ENCODE measurements at places on chromosomes 12 and 14. TPM values are rescaled to one million over a fixed set of nuclear protein-coding genes. Genes with fewer than 3 reads are reported as not detected.

Gene RFX4
- not detected for polyA plus RNA-seq

GRCh38 chr14:101821528-101821927 is 60.0 kb downstream of the PPP2R5C start:
- no peak for DNase-seq

Gene BCL11B
- polyA plus RNA-seq: not detected

Gene FSCB
- polyA plus RNA-seq: not detected

GRCh38 chr12:5923751-5924150 is 21.3 kb downstream of the ANO2 start:
- no peak for DNase-seq

- no peak for DNase-seq
These were observed 142.3 kb upstream of the CPNE8 start for GRCh38 chr12:39047539-39048262.

- no peak for DNase-seq
These were observed 1.0 kb upstream of the NAP1L1 start for GRCh38 chr12:76085520-76085868.

- no peak for DNase-seq
These were observed 19.6 kb downstream of the HIGD1C start for GRCh38 chr12:50971946-50972345.

- DNase-seq: no peak
These were observed 20.0 kb upstream of the DNAH10 start for GRCh38 chr12:123741937-123742572.

Gene MGAT2
- 54.7 TPM for polyA plus RNA-seq

DNA sequence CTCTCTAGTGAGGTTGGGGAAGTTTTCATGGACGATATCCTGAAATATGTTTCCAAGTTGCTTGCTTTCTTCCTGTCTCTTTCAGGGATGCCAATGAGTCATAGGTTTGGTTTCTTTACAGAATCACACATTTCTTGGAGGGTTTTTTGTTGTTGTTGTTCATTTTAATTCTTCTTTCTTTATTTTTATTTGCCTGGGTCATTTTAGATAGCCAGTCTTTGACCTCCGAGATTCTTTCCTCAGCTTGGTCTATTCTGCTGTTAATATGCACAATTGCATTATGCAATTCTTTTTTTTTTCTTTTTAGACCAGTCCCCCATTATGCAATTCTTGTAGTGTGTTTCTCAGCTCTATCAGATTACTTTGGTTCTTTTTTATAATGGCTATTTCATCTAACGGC is 338.9 kb downstream of the AEBP2 start:
- DNase-seq: no peak

GRCh38 chr14:32329146-32329545 is at the start of gene AKAP6:
Gene AKAP6, plus strand, starts transcription at chr14:32329298. Its CDS starts 104,196 bp downstream, at chr14:32433494.
- no peak for DNase-seq

DNA sequence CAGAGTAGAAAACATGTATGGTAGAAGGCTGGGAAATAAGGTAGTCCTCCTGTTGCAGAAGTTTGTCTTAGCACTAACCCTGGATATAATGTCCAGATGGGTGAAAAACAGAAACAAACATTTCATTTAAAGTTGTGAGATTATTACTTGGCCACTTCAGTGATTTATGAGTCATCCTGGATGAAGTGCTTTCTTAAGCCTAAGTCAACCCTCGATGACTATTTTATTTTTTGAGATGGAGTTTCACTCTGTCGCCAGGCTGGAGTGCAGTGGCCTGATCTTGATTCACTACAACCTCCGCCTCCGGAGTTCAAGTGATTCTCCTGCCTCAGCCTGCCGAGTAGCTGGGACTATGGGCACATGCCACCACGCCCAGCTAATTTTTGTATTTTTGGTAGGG is 10.2 kb downstream of the DLST start:
- DNase-seq: no peak

DNA sequence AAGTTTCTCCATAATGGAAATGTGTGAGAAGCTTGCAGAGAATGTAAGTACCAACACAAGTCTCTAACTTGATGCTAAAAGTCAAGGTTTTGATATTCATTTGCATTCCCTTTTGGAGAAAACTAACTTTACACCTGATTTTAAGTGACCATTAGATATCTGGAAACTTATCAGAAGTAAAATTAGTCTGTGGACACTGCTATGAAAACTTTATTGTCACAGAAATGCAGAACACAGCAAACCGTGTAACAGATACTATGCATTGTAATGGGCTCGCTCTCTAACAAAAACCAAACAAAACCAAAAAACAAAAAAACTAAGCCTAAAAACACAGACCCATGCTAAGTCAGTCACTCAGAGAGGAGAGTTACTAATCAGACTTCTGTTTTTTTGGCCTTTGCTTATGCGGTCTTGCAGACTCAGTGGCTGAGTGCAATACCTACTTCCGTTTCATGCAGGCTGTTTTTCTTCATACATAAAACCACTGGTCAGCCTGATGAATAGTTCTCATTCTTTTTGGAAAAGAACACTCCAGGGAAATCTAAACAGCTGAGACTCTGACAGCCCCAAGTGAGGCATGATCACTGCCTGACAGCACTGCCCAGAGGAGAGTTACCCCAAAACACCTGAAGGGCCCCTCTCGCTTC is 35.7 kb downstream of the NRDE2 start:
- no peak for DNase-seq

DNA sequence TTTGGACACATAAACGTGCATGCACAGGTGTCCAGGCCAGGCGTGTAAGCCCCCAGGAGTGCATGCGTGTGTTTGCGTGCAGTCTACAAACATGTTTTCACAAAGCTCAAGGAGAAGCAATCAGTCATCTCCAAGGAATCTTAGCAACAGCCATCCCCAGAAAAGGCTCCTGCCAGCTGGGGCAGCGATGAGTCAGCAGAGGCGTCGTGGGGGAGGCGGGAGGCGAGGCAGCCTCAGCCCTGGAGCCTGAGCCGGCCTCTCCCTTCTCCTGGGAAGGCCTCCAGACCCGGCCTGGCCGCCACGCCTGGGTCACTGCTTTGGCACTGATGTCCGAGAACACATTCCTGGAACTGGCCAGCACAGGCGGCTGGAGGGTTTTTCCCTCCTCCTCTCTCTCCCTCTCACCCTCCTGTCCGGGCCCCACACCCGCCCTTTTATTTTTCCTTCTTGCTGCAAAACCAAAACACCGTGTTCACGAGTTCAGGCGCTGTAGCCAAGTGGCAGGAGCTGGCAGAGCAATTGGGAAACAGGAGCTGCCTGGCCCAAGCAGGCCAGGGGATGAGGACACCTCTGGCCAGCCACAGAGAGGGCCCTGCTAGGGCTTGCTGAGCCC is 92.7 kb downstream of the LRRC74A start:
- peak; percentile 96 for DNase-seq

GRCh38 chr14:95903165-95903564 is 26.5 kb downstream of the TUNAR start:
- no peak for DNase-seq

GRCh38 chr12:880656-881055 is 68.8 kb downstream of the RAD52 start:
- DNase-seq: no peak

DNA sequence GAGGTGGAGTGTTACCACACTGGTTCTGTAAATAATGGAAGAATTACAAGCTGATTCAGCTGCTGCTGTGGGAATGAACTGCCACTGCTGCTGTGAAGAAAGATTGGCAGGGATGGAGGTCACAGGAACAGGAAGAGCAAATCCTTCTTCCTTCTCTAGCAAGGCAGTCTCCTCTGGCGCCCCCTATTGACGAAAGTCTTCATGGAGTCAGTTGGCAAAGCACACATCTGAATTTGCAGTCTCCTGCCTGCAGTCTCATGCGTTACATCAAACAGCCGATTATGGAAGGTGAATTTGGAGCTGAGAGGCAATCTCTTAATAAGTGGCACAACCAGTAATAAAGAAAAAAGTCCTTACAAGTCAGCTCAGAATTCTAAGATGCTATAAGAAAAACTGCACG is 106.0 kb upstream of the TMTC1 start:
- no peak for DNase-seq

Gene ZBTB42
- polyA plus RNA-seq: 1.6 TPM

DNA sequence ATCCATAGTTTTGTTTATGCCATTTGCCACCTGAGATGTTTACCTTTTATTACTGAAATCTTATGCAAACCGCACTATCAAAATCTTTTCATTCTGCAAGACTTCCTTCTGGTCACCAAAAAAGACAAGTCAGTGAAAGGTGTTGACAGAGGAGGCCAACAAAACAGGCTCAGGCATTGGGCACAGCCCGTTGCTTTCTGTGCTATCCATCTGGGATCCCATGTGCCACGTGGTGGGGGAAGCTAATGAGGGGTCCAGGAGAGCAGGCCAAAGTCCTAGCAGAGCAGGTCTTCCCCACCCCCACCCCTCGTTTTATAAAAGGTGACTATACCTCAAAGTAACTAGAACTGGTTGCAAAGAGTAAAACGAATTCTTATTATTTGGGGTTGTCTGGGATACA is 1.2 kb downstream of the ALDH1L2 start:
- DNase-seq: no peak

DNA sequence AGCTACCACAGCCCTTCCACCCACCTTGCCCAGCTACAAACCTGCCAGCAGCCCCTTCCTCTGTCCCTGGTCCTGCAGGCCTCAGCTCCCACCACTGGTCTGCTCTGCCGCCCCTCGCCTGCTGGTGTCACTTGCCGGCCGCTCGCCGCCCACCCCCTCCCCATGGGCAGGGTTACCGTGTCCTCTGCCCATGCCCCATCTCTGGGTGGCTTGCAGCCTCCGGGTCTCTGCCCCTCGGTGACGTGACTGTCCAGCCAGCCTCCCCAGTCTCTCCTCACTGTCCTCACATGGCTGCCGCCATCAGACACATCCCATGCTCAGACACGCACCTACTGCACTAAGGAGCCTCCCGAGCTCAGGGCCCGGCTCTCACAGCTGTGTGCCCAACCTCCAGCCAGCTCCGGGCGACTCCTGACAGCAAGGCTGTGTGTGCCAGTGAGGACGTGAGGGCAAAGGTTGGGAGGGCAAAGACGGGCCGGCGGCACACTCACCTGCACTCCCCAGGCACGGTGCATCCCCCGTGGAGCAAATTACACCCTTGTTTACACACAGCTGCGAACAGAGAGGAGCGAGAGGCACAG is 13.4 kb downstream of the JAG2 start:
- no peak for DNase-seq

- no peak for DNase-seq
These were observed 208.6 kb upstream of the PWP1 start for GRCh38 chr12:107477018-107477417.

Gene NELL2
- 0.43 TPM for polyA plus RNA-seq

DNA sequence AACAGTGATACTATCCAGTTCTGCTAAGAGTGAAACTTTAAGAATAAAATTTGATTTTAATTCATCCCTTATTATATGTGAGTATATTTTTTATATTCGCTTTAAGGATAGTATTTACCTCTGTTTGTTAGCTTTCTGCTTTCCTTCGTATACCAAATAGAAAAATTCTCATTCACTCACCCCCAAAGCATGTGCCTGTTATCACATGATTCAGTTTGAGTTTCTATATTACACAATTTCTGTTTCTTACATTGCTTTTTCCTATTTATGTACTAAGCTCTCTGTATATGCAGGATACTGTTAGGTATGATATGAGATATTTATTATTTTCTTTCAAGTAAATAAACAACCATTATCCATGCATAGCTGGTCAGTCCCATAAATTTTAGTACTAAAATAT is 275.2 kb downstream of the FBXL14 start:
- no peak for DNase-seq

Gene PLEKHD1
- polyA plus RNA-seq: not detected

DNA sequence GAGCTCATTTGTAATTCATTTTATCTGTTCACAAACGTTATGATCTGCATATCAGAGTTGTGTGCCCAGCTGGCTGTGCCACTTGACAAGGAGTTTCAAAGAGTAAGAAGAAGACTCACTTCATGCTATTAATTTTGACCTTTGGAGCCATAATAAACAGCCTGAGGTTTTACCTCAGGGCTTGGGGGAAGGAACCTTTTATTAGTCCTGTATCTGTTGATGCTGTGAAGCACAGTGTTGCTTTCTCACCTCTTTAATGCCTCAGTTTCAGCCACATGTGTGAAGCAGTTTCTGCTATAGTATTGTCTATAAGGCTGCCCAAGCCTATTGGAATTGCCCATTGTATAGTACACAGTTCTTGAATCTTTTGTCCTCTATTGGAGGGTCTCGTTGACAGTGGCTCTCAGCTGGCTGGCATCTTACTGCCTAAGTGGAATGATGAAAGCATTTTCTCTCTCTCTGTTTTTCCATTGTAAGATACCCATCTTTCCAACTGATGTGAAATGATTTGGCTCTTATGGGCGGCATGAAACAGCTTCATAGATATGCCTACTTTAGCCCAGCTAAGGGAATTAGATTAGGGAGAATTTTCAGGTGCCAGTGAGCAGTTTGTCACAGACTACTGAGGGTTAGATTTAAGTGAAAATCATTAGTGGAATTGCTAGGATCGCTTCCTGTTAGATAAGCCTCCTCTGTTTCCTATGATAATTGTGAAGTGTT is 34.7 kb downstream of the GPATCH2L start:
- no peak for DNase-seq

Gene NEUROD4
- not detected for polyA plus RNA-seq

- no peak for DNase-seq
These were observed 73.9 kb downstream of the OTOGL start for GRCh38 chr12:80173083-80173864.

DNA sequence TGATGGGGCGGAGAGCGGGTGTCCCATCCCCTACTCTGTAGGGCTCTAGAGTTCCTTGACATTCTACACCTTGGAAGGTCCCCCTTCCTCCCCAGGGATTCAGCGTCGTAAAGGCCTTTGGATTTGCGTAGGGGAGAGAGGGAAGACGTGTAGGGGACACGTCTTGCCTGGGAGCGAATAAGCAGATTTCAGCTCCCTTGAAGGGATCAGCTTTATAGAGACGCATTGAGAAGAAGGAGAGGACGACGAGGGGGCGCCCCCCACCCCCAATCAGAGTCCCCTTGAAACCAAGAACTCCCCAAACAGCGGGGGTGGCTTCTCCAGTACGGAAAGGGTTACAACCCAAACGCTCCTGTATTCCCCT is 324 bp downstream of the CALCOCO1 start:
- DNase-seq: no peak

Data from AG04450 (cell line).